Left ventricle myocardium inferior (tissue), 1 donor: ENCODE measurements at places on chromosomes 5 and 9.

- no peak for DNase-seq
Measured at GRCh38 chr5:9454491-9454890, 91.4 kb downstream of the SEMA5A start.

- DNase-seq: peak; percentile 75
Measured at GRCh38 chr5:173781816-173782670, 106.1 kb upstream of the CPEB4 start.

- DNase-seq: no peak
Measured at GRCh38 chr5:87432460-87432859, 19.7 kb upstream of the CCNH start.

DNA sequence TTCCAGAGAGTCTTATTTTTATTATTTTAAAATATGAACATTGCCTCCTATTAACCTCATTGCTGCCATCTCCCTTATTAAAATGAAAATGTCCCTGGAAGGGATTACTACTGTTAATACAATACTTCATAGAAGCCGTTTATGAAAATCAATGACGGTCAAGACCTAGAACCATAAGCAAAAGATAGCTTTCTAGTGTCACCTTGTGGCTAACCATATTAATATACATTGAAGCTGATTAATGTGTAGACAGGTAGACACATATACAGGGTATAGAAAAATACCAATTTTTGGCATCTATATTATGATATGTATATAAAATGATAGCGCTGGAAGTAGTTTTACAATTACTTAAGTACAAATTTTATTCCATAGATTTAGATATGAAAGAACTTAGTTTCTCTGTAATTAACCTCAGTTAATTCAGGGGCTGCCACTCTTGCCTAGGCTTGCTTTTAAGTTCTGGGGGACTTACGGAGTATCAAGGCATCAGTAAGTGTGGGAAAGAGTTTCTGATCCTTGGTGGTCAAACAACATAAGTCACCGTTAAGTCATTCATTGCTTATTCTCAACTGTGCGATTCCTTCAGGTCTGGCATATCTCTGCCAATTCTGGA is 2.5 kb upstream of the YTHDC2 start:
- DNase-seq: no peak

- no peak for DNase-seq
Measured at GRCh38 chr9:89808756-89809181, 204.0 kb downstream of the GADD45G start.

GRCh38 chr9:68995776-68996175 is 18.1 kb downstream of the PRKACG start:
- no peak for DNase-seq

- DNase-seq: no peak
Measured at GRCh38 chr9:125329978-125330377, 68.4 kb downstream of the GAPVD1 start.

DNA sequence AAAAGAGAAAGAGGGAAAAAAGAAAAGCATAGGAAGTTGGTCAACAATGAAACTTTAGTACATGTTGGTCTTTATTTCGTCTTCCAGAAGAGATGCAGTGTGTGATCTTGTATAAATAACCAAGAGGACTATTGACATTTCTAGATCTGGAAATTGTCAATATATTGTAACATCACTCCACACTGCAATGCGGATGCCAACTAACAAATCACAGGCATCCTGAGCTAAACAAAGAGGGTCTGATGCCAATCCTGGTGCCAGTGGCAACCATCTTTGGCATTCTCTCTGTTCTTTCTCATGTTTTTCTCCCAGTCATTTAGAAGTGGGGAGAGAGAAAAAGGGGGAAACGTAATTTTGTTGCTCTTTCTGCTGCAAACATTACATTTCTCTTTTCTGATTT is 9.7 kb downstream of the NFIB start:
- no peak for DNase-seq

DNA sequence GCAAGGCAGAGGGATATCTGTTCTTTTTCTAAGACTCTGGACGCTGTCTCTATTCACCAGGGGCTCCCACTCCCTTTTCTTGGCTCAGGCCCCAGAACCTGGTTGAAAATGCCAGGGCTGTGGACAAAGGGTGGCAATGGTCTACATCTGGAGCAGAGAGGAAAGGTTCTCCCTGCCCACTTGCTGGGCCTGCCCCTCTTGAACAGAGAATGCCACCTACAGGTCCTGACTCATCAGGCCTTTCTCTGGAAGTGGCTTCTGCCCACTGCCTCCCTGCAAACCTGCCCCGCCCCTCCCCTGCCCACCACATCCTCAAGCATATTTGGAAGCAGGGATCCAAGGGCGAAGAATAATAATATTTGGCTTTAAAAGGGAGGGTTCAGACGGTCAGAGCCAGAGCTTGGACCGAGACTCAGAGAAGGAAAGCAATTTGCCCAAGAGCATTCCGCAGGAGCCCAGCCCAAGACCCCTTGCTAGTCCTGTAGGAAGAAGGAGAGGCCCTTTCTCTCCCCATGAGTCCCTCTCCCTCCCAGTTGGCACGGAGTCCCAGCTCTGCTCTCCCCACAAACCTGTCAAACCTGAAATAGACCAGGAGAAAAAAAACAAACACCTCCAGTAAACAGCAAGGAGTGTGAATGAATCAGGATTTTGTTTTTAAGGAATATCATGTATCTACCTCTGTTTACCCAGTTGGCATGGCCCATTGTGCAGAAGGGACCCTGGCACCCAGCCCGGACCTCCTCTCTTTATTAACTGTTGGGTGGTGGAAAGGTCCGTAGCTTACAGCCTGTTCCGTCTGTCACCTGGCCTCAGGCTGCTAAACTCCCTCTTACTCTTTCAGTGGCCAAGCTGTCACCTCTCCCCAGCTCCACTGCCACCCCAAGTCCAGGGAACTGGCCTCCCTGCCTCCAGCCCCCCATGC is 37.7 kb upstream of the STXBP1 start:
- DNase-seq: no peak

- no peak for DNase-seq
Measured at GRCh38 chr9:114894609-114895433, 35.6 kb downstream of the TNFSF8 start.

DNA sequence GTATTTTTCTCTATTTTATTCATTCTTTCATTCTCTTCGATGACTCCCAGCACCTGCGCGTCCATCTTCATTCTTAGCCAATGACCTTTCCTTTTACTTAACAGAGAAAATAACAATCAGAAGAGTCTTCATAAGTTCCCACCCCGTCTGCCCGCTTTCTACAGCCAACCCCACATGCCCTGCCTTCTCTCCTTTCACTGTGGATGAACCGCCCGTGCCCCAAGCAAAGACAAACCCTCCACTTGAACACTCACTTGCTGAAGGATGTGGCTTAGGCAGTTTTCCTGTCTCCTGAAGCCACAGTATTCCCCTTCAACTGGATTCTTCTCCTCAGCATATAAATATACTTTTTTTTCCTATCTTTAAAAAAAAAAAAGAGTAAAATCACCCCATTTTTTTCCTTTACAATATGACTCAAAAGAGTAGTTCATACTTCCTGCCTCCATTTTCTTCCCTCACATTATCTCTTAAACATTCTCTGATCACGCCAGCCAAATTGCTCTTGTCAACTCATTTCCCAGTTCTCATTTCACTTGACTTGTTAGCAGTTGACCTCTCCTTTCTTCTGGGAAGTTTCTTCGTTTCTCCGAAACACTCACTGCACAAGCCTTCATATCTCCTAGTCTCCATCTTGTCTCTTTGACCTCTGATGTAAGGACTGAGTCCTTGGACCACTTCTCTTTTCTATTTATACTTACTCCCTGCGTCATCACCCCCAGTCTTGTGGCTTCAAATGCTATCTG is 11.1 kb downstream of the NIPSNAP3B start:
- DNase-seq: no peak

- no peak for DNase-seq
Measured at GRCh38 chr5:163190283-163190682, 247.1 kb upstream of the CCNG1 start.

GRCh38 chr5:176540956-176541337 is 3.7 kb upstream of the RNF44 start:
- DNase-seq: no peak

- DNase-seq: no peak
Measured at GRCh38 chr5:86232246-86232645, 385.5 kb upstream of the COX7C start.

DNA sequence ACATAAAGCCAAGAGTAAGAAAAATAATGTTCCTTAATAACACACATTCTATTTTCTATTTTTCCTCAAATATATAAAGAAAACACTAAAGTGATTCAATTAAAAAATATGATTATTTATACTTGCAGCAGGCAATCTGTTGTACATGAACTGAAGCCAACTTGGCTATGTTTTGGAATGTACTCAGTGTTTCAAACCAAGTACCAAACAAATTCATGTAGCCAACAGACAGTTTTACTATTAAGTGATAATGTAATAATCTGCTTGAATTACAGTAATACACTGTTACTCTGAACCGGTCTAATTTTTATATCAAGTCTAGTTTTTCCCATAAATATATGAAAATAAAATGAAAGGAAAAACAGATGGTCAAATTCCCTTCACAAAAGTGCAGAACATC is 58.0 kb downstream of the CEP120 start:
- DNase-seq: no peak

GRCh38 chr9:75128535-75128934 is 40.2 kb downstream of the OSTF1 start:
- no peak for DNase-seq

- DNase-seq: no peak
Measured at GRCh38 chr9:124652615-124653393, 118.3 kb downstream of the NR6A1 start.

GRCh38 chr5:74257645-74258313 is 382.7 kb downstream of the ENC1 start:
- DNase-seq: peak; percentile 77

DNA sequence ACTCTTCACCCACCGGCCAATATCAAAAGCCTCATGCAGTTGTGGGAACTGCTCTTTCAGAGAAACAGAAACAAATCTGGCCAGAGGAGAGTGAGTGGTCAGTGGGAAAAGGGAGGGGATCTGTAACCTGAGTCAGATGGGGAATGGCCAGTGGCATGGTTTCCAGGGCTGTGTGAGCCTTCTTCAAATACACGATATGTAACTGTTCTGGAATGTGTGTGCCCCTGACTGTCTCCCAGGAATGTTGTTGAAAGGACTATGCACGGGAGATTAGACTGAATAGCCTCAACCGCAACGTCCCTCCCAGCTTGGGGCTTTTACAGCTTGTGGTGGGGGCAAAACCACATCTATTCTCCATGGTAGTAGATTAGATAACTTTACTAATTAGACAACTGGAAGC is 60.8 kb downstream of the SH3TC2 start:
- DNase-seq: no peak

GRCh38 chr5:11222169-11222568 is 461.1 kb upstream of the DAP start:
- no peak for DNase-seq

DNA sequence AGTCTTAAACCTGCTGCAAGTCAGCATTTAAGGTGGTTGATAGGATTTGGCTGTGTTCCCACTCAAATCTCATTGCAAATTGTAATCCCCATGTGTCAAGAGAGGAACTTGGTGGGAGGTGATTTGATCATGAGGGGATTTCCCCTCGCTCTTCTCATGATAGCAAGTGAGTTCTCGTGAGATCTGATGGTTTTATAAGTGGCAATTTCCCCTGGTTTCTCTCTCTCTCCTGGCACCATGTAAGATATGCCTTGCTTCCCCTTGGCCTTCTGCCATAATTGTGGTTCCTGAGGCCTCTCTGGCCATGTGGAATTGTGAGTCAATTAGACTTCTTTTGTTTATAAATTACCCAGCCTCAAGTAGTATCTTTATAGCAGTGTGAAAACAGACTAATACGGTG is 84.3 kb upstream of the SMC2 start:
- DNase-seq: no peak

- no peak for DNase-seq
Measured at GRCh38 chr5:33241802-33242201, 199.0 kb upstream of the TARS1 start.

GRCh38 chr9:2242831-2243330 is 227.7 kb downstream of the SMARCA2 start:
- no peak for DNase-seq

DNA sequence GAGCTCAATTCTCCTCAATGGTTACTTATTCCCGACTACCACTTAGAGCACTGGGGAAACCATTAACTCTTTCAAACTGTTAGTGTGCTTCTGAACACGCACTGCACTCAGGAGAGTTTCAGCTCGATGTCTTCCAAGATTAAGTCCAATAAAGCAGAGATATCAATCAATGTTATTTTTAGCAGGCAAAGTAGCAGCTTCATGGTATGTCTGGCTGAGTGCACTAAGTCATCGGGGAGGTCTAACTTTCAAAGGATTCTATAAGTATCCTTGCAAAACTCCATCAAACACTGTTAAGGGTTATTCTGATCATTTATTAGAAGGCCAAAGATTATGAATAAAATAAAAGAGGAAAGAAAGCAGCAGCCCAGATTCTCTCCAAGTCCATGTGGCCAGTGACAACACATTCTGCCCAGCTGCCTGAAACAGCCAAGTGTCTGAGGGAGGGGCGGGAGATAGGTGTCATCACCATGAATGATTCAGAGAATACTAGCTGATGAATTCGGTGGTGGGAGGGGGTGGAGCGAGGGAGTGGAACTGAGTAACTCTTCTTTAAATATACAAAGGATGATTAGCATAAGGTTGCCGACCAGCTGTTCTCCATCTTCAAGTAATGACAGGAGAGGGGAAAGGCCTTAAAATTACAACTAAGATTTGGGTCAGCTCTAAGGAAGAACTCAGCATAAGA is 21.3 kb downstream of the NREP start:
- DNase-seq: peak; percentile 39

GRCh38 chr5:134177369-134178095 is 782 bp upstream of the SKP1 start:
- DNase-seq: no peak

DNA sequence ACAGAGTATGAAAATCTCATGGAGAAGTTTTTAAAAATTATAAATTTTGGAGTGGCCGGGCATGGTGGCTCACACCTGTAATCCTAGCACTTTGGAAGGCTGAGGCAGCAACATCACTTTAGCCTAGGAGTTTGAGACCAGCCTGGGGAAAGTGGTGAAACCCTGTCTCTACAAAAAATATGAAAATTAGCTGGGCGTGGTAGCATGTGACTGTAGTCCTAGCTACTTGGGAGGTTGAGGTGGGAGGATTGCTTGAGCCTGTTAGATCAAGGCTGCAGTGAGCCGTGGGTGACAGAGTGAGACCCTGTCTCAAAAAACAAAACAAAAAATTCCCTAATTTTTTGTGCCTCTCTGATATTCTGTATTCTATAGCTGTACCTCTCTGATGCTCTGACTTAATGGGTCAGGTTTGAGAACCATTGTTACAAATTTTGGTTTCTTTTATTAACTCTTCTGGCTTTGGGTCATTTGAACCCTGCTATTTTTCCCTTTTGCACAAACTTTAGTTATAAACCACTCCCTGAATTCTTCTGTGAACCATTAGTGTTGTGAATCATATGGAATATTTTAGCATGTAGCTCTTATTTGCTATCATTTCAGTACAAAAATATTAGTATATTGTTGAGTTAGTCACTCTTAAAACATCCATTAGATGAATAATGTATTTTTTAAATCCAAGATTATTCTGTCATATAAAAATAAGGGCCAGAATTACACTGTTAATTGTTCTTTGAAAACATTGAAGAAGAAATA is 51.0 kb downstream of the FER start:
- DNase-seq: no peak
